ENCODE measurements at places on chromosomes 7 and 10.

DNA sequence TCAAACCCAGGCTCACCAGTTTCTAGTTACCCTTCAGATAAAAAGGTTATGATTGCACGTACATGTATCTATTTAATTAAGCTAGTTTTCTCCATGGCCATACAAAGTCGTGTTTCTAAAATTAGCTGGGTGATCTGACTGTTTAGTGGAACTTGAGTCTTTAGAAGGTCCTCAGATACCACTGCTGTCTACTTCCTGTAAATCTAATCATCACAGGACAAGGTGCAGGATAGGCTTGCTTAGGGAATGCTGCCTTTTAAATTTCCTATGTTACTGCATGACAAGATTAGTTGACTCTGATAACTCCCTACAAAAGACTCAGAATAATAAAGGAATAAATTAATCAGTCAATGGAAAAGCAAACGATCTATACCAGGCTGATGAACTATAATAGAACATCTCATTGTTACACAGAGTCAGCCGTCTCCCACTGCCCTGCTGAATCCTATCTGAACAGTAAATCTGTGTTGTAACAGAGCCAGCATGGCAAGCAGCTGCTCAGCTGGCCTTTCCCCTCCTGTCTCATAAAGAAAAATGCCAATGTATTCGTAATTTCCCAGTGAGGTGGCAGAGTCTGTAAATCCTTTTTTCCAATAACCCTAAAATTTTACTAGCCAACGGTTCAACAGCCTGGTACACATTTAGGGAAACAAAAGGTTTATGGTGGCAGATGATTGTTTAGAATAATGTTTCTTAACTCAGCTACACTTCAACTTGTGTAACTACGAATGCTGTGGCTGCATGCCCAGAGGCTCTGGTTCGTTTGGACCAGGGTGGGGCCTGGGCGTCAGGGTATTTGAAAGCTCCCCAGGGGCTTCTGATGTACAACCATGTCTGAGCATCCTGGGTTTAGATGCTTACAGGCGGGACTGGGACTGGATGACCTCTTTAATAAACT is 318.0 kb downstream of the PAXIP1 start:
- DNase-seq, result peak; percentile 20

GRCh38 chr10:13168781-13169180 is 7.4 kb downstream of the MCM10 start:
- DNase-seq, result no peak

GRCh38 chr7:37920849-37921805 is 687 bp downstream of the EPDR1 start:
- DNase-seq, result no peak

DNA sequence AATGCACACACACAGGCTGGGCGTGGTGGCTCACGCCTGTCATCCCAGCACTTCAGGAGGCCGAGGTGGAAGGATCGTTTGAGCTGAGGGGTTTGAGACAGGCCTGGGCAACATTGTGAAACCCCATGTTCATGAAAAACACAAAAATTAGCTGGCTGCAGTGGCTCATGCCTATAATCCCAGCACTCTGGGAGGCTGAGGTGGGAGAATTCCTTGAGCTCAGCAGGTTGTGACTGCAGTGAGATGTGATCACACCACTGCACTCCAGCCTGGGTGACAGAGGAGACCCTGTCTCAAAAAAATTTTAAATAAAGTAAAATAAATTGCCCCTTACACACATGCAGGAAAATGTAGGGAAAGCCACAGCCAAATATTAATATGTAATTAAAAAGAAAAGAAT is 44.1 kb downstream of the RNF32 start:
- DNase-seq, result no peak

DNA sequence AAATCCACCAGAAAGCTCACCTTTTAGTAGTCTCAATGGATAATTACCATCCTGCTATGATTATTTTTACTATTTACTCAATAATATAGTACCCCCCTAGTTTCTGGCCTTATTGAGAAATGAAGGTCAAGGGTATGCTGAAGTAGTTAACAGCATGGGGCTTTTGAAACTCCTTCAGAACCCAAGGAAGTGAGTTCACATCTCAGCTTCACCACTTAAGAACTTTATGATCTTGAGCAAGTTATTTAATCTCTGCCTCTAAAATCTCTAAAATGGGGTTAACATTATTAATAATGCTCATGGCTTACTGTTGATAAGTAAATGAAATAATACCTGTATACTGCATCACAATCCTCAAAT is 5.8 kb downstream of the MTPN start:
- DNase-seq, result no peak

GRCh38 chr7:36692456-36692855 is 31.8 kb downstream of the AOAH start:
- DNase-seq, result no peak

GRCh38 chr7:77661816-77662215 is 34.4 kb upstream of the RSBN1L start:
- DNase-seq, result no peak

Measured in globus pallidus (tissue), 1 donor.